ENCODE measurements at places on chromosomes 12 and 14.
A peak's percentile ranks its signal among the peaks of the same experiment; 100 is the strongest.

DNA sequence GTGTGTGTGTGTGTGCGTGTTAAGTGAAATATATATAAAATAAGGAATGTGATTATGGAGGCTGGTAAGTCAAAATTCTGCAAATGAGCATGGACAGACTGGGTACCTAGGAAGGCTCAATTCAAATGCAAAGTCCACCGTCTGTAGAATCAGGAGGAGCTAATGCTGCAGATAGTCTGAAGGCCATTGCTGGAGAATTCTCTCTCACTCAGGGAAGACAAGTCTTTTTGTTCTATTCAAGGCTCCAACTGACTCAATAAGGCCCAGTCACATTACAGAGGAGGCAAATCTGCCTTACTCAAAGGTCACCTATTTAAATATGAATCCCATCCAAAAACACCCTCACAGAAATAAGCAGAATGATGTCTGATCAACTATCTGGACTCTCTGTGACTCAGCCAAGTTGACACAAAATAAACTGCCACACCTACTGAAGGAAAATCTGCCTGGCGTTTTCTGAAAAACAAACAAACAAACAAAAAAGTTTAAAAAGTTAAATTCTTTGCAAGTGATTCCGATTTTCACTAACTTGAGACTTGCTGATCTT is 684 bp upstream of the KLRF2 start:
- no peak for DNase-seq

- DNase-seq, result no peak
Measured at GRCh38 chr12:120532701-120533238, 1.4 kb upstream of the RNF10 start.

GRCh38 chr12:14958361-14959125 is 2.9 kb downstream of the ARHGDIB start:
- DNase-seq, result no peak

DNA sequence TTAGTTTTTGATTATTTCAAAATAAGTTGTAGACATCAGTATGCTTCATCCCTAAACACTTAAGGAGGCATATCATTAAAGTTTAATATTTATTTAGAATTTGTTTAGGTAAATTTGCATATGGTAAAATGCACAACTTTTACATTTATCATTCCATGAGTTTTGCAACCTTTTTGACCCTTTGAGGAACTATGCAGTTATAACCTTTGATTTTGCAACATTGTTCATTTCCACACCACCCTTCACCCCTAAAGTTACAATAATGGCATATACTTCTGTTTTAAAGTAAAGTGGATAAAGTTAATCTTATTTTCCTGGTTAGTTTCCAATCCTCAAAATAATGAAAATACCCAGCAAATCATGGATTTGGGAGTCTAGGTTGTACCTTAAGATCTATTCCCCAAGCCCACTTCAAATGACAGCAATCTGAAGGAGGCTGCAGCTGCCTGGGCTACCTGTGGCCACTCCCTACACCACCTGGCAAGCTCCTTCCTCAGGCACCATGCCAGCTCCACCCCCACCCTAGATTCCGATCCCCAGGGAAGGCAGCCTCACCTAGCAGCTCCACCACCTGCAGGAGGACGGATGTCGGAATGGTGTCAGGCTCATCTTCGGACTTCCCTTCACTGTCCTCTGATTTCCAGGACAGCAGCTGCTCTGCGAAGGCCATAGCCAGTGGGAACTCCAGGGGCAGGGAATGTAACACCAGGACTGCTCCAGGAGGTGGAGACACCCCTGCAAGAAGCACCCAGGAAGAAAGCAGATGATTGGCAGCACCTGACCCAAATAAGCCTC is 65.1 kb downstream of the TRAFD1 start:
- no peak for DNase-seq

DNA sequence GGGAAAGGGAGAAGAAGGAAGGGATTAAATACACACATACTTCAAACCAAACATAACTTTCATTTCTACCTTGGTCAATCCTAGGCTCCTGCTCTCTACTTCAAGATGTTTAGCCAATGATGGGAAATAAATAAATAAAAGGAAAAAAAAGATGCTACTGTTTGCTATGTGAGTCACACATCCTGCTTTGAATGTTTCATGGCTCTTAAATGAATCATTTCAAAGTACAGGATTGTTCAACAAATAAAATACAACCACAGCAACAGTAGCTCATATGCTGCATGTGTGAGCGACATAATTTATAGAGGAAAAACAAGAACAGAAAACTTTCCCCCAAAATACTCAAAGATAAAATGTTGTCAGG is 54.3 kb upstream of the NPFF start:
- DNase-seq, result no peak

DNA sequence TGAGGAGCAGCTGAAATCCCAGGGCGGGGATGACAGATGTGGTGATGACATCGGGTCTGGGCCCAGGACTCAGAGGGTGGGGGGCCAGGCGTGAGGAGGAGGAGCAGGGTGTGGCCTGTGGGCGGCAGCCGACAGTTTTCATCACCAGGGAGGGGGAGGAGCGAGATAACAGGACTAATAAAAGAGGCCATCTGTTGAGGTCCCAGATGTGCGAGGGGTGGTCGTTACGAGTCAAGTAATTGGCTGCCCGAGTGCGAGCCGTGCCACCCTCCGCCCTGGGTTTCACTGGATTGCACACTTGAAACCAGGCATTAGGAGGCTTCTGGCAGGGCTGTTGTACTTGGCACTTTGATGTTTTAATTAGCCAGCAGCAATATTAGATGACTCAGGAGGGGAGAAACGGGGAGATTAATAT is 67.2 kb downstream of the NOS1 start:
- no peak for DNase-seq

- DNase-seq, result no peak
Measured at GRCh38 chr12:70581208-70581607, 56.0 kb downstream of the PTPRB start.

DNA sequence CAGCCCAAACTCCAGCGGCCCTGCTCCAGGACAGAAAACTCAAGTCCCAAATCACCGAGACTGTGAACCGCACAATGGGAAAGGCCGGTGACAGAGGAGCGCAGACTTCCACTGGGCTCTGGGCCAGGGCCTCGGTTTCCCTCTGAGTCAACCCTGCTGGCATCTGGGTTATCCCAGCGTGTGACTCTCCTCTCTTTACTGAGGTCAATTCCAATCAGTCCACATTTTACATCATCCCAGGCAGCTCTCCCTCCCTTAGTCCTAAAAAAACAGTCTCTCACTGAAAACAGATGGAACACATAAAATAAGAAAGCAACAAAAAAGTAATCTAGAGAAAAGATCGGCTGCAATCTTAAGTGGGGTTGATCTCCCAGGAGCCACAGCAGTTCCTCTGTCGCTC is 36.9 kb downstream of the ITPK1 start:
- no peak for DNase-seq

- DNase-seq, result no peak
Measured at GRCh38 chr12:64253356-64253755, 31.3 kb upstream of the KICS2 start.

DNA sequence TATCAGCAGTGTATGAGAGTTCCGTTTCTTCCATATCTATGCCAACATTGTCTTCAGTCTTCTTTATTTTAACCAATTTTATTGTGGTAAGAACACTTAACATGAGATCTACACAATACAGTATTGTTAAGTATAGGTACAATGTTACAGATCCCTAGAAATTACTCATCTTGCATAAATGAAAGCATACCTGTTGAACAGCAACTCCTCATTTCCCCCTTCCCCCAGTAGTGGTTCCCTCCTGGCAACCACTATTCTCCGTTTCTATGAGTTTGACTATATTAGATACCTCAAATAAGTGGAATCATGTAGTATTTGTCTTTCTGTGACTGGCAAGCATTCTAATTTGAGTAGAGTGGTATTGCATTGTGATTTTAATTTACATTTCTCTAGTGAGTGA is 150.5 kb downstream of the CRADD start:
- no peak for DNase-seq

DNA sequence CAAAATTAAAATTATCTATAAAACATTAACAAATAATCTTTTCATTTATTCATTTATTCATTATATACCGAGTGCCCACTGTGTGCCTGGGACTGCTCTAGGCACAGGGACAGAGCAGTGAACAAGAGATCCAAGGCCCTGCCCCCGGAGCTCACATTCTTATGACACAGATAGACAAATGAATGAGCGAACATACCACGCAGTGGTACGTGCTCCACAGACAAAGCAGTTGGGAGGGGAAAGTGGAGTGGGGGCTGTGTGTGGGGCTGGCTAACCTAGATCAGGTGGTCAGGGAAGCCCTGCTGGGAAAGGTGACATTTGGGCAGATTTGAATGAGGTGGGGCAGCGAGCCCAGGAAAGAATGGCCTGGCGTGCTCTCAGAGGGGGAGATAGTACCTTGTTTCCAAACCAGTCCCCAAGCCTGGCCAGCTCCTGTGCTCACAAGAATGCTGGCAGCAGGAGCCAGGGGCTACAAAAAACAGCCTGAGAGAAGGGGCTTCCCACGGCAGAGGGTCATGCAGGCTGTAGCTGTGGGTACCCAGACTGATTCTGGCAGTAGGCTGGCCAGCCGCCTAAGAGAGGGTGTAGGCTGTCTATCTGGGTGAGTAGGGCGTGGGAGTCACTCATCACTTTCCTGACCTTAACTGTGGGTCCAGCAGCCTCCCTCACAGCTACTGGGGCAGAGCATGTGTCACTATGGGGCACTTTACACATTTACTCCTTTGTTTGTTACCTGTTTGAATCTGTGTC is 57.8 kb upstream of the ACTN1 start:
- DNase-seq, result no peak

- DNase-seq, result no peak
Measured at GRCh38 chr14:50985859-50986331, 41.6 kb upstream of the PYGL start.

DNA sequence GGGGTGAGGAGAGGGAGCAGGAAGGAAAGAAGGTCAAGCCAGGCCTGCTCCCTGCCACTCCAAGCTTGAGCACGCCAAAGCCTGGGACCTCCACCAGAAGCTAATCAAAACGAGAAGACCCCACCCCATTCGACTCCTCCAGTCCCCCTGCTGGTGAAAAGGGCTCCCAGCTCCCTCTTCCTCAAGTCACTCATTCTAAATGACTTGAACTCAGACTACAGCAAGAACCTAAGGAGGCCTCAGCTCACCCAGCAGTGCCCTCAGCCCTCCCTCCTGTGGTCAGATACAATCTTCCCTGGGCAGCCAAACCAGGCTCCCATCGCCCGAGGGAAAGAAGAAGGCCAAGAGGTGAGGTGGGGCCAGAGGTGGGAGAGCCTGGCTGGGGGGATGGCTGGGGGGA is 17.4 kb downstream of the HDAC7 start:
- DNase-seq, result no peak

DNA sequence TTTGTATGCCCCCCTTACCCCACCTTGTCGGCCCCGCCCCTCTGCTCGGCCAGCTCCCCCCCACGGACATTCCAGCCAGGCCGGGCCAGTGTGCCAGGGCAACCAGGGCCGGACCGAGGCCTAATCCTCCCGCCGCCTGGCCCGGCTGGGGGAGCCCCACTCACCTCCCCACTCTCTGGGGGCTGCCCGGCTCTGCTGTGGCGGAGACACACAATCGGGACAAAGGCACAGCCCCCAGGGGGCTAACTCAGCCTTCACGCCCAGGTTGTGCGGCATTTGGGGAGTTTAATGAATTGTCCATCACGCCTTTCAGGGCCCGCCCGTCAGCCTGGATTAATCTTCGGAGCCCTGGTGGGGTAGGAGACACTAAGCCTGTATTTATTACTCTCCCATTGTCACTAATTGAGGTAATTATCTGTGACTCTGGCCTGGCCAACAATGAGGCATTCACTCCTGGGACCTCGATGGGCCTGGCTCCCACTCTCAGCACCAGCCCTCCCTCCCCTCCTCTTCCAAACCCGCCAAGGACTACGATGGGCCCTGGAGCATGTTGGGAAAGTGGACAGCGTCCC is 8.7 kb downstream of the WNT1 start:
- no peak for DNase-seq

- DNase-seq, result peak; percentile 53
Measured at GRCh38 chr12:3168223-3169221, 91.3 kb downstream of the TSPAN9 start.

GRCh38 chr12:1593174-1594005 is 991 bp downstream of the FBXL14 start:
- DNase-seq, result no peak

DNA sequence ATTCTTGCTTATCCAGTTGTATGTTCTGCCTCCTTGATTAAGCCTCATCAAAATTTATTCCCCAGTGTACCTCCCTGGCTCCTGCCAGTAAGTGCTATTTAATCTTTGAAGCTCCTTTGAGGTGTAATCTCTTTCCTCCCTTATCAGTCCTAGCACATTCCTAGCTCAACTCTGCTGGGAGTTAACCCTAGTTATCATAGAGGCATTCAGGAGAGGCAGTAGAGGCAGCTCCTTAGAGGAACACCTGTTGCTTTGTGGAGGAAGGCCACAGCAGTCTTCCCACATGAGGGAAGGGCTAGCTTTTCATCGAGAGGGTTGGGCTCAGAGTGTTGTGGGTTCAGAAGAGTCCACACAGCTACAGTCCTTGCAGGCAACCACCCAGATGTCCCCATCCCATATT is 182.4 kb upstream of the ARID2 start:
- DNase-seq, result no peak

DNA sequence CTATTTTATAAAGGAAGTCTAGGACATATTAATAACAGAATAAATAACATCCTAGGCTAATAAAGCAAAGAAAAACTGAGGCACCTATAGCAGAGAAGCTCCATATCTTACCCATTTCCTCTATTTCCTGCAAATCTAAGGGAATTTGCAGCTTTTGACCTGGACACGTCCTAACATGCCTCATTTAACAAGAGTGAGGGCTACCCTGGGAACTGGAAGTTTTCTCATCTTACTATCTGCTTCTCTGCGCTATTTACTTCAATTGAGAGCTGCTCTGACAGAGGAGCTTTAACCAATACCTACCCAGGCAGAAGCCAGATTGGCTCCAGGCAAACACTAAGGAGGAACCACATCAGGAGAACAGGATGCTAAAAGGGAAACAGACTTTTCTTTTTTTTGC is 5.7 kb downstream of the YBX3 start:
- DNase-seq, result no peak

DNA sequence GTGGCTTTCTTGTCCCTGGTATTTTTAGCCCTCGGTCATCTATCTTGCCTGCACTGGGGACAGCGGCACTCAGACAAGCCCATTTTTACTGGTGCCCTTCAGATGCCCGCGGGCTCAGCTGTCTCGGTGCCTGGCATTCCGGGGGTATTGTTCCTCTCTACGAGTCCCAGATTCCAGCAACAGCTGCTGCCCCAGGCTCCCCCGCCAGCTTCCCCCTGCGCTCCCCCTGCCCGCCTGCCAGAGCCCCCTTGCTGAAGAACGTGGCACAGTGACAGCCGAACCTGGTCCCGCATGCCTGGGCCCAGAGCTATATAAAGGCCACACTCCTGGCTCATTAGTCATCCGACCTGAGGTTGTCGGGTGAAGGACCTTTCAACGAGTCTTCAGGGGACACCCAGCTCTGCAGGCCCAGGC is 10.9 kb upstream of the MYL2 start:
- DNase-seq, result no peak

DNA sequence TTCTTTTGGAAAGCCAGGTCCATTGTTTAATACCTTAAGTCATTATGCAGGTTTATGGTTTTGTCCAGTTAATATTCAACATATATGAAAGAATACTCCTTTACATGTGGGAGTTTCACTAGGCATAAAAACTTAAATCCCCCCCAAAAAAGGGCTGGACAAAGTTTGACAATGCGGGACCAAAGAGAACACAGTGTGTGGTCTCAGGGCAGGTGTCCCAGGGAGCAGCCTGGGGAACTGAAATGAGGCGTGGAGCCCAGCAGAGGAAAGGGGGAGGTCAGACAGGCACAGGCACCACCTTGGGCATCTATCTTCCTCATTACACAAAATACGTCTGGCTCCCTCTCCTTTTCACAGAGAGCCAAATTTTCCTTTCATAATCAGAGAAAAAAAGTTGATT is 22.5 kb downstream of the PKP2 start:
- DNase-seq, result no peak

Data from stimulated activated CD4-positive, alpha-beta T cell treated with anti-CD3 and anti-CD28 coated beads, TNF-alpha, amount 100 ng/mL, for 48 hours (primary cell).